ENCODE measurements at places on chromosomes 12 and 14.

DNA sequence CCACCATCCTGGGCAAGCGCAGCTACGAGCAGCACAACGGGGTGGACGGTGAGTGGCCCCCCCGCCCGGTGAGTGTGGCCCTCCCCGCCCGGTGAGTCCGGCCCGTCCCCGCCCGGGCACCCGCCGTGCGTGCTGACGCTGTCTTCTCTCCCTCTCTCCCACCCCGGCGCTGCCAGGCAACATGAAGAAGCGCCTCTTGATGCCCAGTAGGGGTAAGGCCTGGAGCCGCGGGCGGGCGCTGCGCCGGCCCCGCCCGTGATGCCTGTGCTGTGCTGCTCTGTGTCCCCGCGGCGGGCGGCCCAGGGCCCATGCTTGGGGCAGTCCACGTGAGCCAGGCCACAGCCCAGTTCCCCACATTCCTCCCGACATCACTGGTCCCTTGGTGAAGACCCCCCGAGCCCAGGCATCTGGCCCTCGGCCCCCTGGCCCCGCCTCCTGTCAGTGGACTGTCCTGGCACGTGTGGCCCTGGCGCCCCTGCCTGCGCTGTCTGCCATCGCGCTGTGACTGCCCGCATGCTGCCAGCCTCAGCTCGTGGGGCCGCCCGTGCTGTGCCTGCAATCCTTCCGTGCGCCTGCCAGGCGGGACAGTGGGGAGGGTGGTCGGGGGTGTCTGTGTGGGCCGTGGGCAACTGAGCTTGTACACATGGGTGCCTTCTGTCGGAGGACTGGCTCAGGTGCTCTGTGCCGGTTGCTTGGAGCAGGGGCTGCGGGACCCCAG lies 7.9 kb upstream of the CRIP2 start:
- DNase-seq: no peak

- DNase-seq: no peak
These were observed 30.8 kb downstream of the SRRM4 start for GRCh38 chr12:119012179-119012578.

DNA sequence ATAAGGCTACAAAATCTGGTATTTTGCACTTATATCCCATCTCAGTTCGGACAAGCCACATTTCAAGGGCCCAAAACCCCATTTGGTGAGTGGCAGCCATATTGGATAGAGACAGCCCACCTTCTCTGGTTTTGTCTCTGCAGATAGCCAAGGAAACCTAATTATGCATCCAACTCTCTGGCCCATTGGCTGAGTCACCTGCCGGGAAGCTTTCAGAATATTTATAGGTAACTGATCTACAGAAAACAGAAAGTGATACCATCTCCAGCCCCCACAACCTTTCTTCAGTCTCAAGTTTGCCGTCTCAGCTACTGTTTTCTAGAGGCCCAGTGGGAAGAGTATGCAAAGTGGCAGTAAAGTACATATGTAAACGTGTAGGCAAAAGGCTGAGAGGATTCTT lies 33.7 kb upstream of the PPP1CC start:
- DNase-seq: peak; percentile 18

GRCh38 chr14:105601360-105602242 lies 75.2 kb downstream of the TMEM121 start:
- no peak for DNase-seq

DNA sequence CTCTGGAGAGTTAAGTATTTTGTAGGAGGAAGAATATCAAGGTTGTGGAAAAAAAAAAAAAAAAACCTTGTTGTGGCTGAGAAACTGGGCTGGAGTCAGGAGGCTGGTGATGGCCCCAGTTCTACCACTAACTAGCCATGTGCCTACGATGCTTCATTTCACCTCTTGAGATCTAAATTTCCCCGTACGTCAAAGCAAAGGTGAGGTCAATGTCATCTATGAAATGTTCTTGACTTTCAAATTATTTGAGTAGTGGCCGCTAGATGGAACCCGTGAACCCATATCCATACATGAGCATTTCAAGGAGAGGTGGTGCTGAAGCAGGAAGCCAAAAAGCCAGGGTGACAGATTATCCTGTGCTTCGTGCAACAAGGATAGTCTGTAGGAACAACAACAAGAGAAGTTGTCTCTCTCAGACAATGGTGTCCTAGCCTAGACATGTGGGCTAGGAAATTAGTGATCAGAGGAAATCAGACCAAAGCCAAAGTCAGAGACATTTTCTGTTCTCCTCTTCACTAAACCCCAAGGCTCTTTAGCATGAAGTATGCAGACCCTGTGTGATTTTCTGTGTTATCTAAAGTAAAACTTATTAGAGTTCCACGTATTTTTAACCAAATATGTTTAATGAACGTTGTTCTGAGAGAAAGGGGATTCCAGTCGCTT lies 95.5 kb upstream of the ETV6 start:
- DNase-seq: peak; percentile 64

DNA sequence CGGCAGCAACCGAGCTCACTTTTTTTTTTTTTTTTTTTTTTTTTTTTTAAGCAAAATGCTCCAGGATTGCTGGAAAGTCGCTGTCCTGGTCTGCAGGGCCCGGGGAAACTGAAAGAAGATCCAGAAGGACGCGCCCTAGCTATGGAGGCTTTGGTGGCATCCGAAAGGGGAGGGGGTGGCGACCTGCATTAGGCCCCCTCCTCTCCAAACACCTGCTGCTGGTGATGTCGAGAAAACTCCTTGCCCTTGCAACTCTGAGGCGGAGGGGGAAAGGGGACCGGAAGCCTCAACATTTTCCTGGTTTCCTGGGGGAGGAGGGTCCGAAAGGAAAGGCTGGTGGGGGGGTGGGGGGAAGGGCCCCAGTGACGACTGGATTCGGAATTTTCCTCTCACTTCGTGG lies 421.1 kb downstream of the VRK1 start:
- DNase-seq: no peak

DNA sequence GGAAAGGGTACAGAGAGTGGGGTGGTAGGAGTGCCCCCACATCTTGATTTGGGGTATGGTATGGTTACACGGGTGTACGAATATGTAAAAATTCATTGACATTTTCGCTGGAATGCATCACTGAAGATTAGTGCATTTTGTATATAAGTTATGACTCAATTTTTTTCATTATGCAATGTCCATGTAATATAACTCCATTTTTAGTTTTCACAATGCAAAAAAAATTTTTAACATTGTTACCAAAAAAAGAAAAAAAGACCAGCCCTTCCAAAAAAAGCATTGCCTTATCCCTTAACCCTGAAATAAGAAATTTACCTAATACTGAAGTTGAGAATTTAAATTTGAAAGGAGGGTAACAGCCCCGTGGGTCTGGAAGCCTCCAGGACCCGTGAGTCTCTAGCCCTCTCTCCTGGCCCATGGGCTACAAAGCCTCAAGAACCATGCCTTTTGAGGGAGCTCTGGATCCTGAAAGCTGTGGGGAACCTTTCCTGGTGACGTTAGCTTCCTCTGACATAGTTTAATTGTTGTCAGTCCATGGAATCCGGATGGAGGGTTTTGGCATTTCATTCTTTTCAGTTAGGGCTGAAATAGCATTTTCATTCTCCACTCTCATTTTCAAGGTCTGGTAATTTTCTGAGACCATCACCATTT lies 55.6 kb upstream of the ACTN1 start:
- DNase-seq: no peak

DNA sequence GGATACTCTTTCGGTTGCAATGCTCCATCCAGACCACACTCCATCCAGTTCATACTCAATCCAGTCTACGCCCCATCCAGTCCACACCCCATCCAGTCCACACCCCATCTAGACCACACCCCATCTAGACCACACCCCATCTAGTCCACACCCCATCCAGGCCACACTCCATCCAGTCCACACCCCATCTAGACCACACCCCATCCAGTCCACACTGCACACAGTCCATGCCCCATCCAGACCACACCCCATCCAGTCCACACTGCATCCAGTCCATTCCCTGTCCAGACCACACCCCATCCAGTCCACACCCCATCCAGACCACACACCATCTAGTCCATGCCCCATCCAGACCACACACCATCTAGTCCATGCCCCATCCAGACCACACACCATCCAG lies 116.0 kb upstream of the RTL1 start:
- DNase-seq: no peak

All from Calu3 (cell line).